ENCODE measurements at places on chromosomes 16 and 17. TPM values are rescaled to one million over a fixed set of nuclear protein-coding genes. Genes with fewer than 3 reads are reported as not detected.

DNA sequence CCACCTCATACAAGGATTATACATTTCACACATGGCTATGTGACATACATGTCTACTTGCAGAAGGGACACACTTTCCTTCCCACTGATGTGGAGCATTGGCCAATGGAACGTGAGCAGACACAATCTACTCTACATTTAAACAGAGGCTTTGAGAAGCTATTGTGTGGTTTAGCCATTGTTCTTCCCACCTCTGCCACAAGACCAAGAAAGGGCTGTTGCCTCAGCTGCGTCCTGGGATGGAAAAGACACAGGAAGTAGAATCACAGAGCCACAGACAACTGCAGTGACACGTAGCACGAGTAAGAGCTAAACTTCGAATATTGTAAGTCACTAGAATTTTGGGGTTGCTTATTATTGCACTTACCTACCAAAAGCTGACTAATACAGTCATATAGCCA, 33.3 kb downstream of the PRKCB start:
- no peak for DNase-seq

DNA sequence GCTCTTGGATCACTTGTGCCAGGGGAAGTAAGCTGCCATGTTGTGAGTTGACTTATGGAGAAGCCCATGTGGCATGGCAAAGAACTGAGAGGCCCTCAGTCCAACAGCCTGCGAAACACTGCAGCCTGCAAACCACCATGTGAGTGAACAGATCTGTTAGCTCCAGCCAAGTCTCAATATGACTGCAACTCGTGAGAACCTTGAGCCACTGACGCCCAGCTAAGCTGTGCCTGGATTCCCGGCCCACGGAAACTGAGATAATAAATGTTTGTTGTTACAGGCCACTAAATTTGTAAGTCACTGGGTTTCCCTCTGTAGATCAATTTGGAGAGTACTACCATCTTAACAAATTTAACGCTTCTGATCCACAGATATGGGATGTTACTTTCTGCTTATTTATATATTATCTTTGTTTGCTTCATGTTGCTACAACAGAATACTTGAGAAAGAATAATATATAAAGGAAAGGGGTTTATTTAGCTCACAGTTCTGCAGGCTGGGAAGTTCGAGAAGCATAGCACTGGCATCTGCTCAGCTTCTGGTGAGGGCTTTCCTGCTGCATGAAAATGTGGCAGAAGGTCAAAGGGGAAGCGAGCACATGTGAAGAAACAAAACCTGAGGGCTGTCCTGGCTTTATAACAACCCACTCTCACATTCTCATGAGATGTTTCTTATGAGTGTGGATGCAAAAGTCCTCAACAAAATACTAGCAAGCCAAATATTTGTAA, 29.4 kb upstream of the ATP2A3 start:
- DNase-seq = no peak

GRCh38 chr16:81708266-81709015, 70.7 kb upstream of the PLCG2 start:
- no peak for DNase-seq

GRCh38 chr16:525520-526180, 1.9 kb upstream of the CAPN15 start:
- DNase-seq = no peak

- no peak for DNase-seq
These were observed 27.0 kb upstream of the MPRIP start for GRCh38 chr17:17015230-17015629.

Gene TUBG2
- 5.4 TPM for total RNA-seq

GRCh38 chr16:52558448-52558847, 11.5 kb upstream of the TOX3 start:
- DNase-seq = no peak

Gene KCNJ12
- 14.5 TPM for total RNA-seq

Data from hematopoietic multipotent progenitor cell (in vitro differentiated cells).